ENCODE measurements at places on chromosomes 7 and 10. TPM values are rescaled to one million over a fixed set of nuclear protein-coding genes. Genes with fewer than 3 reads are reported as not detected.

Gene NKX6-2
- not detected for total RNA-seq

Gene GRM8
- 0.98 TPM for total RNA-seq

Gene TFR2
- 276 TPM for total RNA-seq

Gene VENTX
- 0.05 TPM for total RNA-seq

Gene PRTFDC1
- 1.1 TPM for total RNA-seq

Gene ELAPOR2
- total RNA-seq, result 1.2 TPM

GRCh38 chr10:44309939-44310761, 74.7 kb downstream of the CXCL12 start:
- no peak for DNase-seq
- no peaks in the 10 kb centered on the region for H3K27me3 ChIP-seq

DNA sequence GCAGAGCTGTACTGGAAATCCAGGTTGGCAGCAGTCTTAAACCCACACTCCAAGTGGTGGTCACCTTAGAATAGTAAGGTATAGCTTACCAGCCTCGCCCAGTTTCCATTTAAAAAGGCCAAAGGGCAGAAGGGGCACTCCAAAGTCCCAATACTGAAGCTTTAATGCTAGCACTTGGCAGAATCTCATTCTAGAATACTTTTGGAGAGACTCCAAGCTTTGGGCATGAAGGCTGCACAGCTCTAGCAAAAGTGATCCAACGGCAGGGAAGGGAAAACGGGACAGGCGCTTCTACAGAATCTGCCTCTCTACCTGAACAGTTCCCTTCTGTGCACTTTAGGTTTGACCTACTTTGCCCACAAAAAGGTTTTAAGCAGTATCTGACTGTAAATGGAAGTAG, 19.7 kb downstream of the SMURF1 start:
- H3K27me3 ChIP-seq, result no peaks in the 10 kb centered on the region
- H3K36me3 ChIP-seq, result no peaks in the 10 kb centered on the region
- peak overlapping the region; percentile 41 for H3K27ac ChIP-seq
- H3K4me1 ChIP-seq, result peaks cover 14% of the 10 kb centered on the region

GRCh38 chr7:118792682-118793081, 568.2 kb downstream of the ANKRD7 start:
- no peaks in the 10 kb centered on the region for H3K27me3 ChIP-seq
- no peaks in the 10 kb centered on the region for H3K36me3 ChIP-seq
- H3K27ac ChIP-seq, result no peak overlapping the region
- H3K4me1 ChIP-seq, result no peaks in the 10 kb centered on the region
- DNase-seq, result no peak

DNA sequence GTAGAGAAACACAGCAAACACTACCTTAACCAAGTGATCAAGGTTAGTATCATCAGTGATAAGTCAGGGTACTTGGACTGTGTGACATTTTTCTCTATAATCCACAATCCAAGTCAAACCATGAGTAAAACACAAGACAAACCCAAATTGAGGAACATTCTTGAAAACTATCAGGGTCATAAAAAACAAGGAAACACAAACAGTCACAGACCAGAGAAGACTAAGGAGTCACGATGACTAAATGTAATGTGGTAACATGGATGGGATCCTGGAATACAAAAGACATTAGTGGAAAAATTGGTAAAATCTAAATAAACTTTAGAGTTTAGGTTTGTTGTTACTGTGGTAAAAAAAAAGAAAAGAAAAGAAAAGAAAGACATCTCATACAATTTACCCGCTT, 103.8 kb downstream of the ARMH3 start:
- H3K27me3 ChIP-seq, result no peaks in the 10 kb centered on the region
- H3K36me3 ChIP-seq, result peaks cover 2% of the 10 kb centered on the region
- H3K4me3 ChIP-seq, result no peak overlapping the region
- no peak overlapping the region for H3K27ac ChIP-seq
- no peak for DNase-seq
- H3K4me1 ChIP-seq, result no peaks in the 10 kb centered on the region

- peaks cover 3% of the 10 kb centered on the region for H3K4me1 ChIP-seq
- no peaks in the 10 kb centered on the region for H3K36me3 ChIP-seq
- H3K4me3 ChIP-seq, result no peak overlapping the region
- H3K27me3 ChIP-seq, result no peaks in the 10 kb centered on the region
- DNase-seq, result no peak
These were observed 350.0 kb downstream of the CRPPA start for GRCh38 chr7:16071246-16071857.

DNA sequence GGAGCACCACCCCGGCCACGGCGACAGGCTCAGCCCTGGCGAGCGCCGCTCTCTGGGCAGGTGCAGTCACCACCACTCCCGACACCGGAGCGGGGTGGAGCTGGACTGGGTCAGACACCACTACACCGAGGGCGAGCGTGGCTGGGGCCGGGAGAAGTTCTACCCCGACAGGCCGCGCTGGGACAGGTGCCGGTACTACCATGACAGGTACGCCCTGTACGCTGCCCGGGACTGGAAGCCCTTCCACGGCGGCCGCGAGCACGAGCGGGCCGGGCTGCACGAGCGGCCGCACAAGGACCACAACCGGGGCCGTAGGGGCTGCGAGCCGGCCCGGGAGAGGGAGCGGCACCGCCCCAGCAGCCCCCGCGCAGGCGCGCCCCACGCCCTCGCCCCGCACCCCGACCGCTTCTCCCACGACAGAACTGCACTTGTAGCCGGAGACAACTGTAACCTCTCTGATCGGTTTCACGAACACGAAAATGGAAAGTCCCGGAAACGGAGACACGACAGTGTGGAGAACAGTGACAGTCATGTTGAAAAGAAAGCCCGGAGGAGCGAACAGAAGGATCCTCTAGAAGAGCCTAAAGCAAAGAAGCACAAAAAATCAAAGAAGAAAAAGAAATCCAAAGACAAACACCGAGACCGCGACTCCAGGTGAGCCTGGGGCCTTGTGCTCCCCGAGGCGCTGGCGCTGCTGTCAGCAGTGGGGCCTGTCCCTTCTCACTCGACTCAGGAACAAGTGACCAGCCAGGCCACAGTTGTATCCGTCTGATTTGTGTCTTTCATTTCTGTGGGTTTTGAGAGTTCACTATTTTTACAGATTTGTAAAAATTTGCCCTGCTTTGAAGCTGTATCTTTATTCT, 117.7 kb downstream of the CYTH3 start:
- DNase-seq, result no peak
- no peak overlapping the region for H3K4me3 ChIP-seq
- H3K27ac ChIP-seq, result no peak overlapping the region
- H3K27me3 ChIP-seq, result no peaks in the 10 kb centered on the region
- H3K4me1 ChIP-seq, result no peaks in the 10 kb centered on the region

DNA sequence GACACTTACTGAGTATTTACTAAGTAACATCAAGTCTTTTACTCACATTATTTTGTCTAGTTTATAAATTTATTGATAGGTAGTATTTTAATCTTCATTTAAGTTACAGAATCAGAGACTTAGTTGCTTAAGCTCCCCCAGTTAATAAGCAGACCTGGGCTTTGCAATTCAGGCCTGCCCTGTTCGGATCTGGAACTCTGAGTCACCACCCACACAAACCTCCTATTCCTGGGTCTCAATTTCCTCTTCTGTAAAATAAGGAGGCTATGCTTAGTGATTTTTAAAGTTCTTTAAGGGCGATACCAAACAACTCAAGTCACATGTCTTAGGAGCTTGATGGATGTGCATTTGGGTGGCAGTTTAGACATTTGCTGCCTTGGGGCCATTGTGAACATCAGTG, 3.5 kb upstream of the MGAM start:
- H3K27ac ChIP-seq, result no peak overlapping the region
- H3K36me3 ChIP-seq, result no peaks in the 10 kb centered on the region
- no peaks in the 10 kb centered on the region for H3K27me3 ChIP-seq
- H3K4me3 ChIP-seq, result no peak overlapping the region

DNA sequence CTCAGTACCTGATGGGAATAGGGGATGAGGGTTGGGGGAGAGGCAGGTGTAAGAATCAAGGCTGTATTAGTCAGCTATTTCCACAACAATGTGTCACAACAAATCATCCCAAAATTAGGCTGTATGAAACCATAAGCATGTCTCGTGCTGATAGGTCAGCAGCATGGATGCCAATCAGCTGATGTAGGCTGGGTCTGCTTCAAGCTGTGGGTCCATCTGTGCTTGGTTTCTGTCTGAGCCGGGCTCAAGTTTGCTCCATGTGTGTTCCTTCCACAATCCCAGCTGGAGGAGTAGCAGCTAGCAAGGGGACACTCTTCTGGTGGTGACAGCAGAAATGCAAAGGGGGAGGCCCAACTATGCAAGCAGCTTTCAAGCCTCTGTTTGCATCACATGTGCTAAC, 97.9 kb upstream of the ZNF746 start:
- no peaks in the 10 kb centered on the region for H3K4me1 ChIP-seq
- peaks cover 8% of the 10 kb centered on the region for H3K36me3 ChIP-seq
- no peaks in the 10 kb centered on the region for H3K27me3 ChIP-seq
- H3K27ac ChIP-seq, result no peak overlapping the region
- no peak for DNase-seq
- H3K4me3 ChIP-seq, result no peak overlapping the region

GRCh38 chr10:34251177-34251576, 563.9 kb downstream of the PARD3 start:
- H3K4me1 ChIP-seq, result no peaks in the 10 kb centered on the region
- DNase-seq, result no peak
- no peaks in the 10 kb centered on the region for H3K27me3 ChIP-seq
- no peak overlapping the region for H3K27ac ChIP-seq

DNA sequence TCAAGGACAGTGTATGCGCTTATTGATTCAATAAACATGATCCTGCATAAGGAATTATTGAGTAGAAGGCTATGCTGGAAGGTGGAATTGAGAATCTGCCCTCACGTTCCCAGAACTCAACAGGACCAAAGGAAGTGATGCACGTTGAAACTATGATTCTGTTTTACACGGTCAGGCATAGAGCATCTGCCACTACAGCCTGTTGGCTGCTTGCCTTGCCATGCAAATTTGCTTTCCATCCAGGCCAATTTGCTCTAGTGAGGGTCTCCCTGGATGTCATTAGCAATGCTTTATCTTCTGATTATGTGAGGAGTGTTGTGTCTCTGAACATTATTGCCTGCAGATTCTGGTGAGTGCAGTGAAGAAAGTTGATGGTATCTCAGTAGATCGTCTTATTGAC, 132.9 kb downstream of the ADRA2A start:
- no peak overlapping the region for H3K4me3 ChIP-seq
- no peak overlapping the region for H3K27ac ChIP-seq
- H3K4me1 ChIP-seq, result no peaks in the 10 kb centered on the region
- no peaks in the 10 kb centered on the region for H3K36me3 ChIP-seq
- no peak for DNase-seq
- H3K27me3 ChIP-seq, result no peaks in the 10 kb centered on the region

DNA sequence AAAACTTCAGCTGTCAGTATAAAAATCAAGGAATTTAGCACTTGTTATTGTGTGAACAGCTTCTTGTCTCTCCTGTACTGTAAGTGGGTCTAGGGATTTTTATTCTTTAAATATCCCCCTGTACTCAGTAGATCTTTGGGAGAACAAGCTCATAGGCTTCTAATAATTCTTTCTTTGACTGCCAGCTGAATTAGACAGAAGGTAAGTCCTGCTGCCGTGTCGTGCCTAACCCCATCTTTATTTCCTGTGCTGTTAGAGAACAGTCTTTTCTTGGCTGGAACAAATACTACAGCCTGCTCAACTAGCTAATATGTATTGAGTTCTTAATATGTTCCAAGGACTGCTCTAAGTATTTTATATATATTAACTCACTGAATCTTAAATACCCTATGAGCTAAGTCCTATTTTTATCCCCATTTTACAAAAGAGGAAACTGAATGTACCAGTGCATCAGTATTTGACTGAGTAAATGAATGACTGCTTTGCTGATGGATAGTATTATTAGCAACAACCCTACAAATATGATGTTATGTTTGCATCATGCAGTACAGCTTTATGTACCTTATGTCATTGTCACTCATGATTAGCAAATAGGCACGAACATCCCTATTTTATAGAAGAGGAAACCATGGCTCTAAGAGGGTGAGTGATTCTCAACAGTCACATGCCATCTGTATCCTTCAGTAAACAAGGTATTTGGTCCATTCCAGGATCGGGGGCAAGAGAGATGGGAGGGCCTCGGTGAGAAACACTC, 5.5 kb upstream of the DUSP5 start:
- no peaks in the 10 kb centered on the region for H3K36me3 ChIP-seq
- no peak overlapping the region for H3K27ac ChIP-seq
- no peaks in the 10 kb centered on the region for H3K27me3 ChIP-seq
- peaks cover 7% of the 10 kb centered on the region for H3K4me1 ChIP-seq

DNA sequence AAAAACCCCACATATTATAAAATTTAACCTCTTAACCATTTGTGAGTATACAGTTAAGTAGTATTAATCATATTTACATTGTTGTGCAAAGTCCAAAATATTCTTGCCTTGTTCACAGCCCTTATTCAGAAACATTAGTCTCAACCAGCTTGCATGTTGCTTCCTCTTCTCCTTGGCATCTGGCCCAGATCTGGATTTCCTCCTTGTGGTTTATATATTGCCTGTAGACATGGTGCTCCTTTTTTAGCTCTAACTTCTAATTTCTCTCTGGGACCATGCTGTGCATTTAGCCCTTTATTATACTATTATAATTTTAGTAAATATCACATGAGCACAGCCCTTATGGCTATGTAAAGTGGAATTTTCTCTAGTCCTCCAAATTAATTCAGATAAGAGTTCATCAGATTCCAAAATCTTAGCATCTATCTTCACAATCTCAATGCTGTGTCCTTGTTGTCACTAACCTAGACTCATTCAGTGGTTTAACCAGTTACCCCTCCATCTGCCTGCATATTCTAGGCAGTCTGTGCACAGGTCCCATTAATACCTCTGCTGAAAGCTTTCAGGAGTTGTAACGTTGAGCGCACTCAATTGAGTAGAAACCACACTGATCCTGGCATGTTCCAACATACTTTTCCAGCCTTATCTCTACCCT, 7.9 kb downstream of the CPED1 start:
- H3K27me3 ChIP-seq, result no peaks in the 10 kb centered on the region
- no peak for DNase-seq
- H3K36me3 ChIP-seq, result no peaks in the 10 kb centered on the region
- no peak overlapping the region for H3K4me3 ChIP-seq
- no peak overlapping the region for H3K27ac ChIP-seq
- H3K4me1 ChIP-seq, result peaks cover 21% of the 10 kb centered on the region

Data from liver (tissue), 10 donors.